ENCODE measurements at places on chromosomes 2 and 18. TPM values are rescaled to one million over a fixed set of nuclear protein-coding genes. Genes with fewer than 3 reads are reported as not detected.
A peak's percentile ranks its signal among the peaks of the same experiment; 100 is the strongest.

OR6B2 gene
- not detected for total RNA-seq

SULT1C3 gene
- total RNA-seq, result not detected

MYOM1 gene
- 0.40 TPM for total RNA-seq

STEAP3 gene
- total RNA-seq, result 0.07 TPM

CCDC138 gene
- total RNA-seq, result 7.4 TPM

SCG2 gene
- total RNA-seq, result not detected

FOXI3 gene
- total RNA-seq, result not detected

C2orf66 gene
- not detected for total RNA-seq

DES gene
- not detected for total RNA-seq

DNA sequence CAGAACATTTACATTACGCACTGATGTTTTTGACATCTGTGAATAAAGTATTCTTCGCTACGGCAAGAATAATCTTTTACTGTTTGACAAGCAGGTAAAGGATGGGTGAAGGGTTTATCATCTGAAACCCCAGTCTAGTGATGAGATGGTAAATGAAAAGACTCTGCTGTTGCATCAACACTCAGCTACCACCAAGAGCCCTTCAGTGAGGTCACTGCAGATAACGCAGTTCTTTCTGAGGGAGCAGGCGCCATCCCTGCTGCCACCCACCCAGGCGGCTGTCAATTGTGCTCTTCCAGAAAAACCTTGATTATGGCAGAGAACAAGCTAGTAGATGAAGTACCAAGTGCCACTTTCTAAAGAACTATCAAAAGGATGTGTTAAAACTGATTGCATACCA, 58.7 kb downstream of the ABCG8 start:
- no peaks in the 10 kb centered on the region for H3K4me1 ChIP-seq
- no peak overlapping the region for H3K4me3 ChIP-seq
- H3K27ac ChIP-seq, result no peak overlapping the region
- peaks cover 34% of the 10 kb centered on the region for H3K36me3 ChIP-seq
- H3K27me3 ChIP-seq, result no peaks in the 10 kb centered on the region
- DNase-seq, result no peak

GRCh38 chr18:66156946-66157687, 406.3 kb downstream of the CDH7 start:
- H3K27ac ChIP-seq, result no peak overlapping the region
- DNase-seq, result no peak
- no peaks in the 10 kb centered on the region for H3K27me3 ChIP-seq
- no peaks in the 10 kb centered on the region for H3K36me3 ChIP-seq

GRCh38 chr2:132479155-132479554, 62.5 kb downstream of the GPR39 start:
- no peaks in the 10 kb centered on the region for H3K4me1 ChIP-seq
- DNase-seq, result no peak
- no peak overlapping the region for H3K27ac ChIP-seq
- H3K36me3 ChIP-seq, result no peaks in the 10 kb centered on the region
- H3K4me3 ChIP-seq, result no peak overlapping the region

GRCh38 chr2:10704034-10704594, 14.3 kb upstream of the NOL10 start:
- H3K36me3 ChIP-seq, result no peaks in the 10 kb centered on the region
- DNase-seq, result no peak
- no peak overlapping the region for H3K4me3 ChIP-seq
- H3K27ac ChIP-seq, result no peak overlapping the region

GRCh38 chr2:152097290-152097800, 1.5 kb downstream of the CACNB4 start:
- DNase-seq, result no peak
- peaks cover 36% of the 10 kb centered on the region for H3K27me3 ChIP-seq
- H3K36me3 ChIP-seq, result peaks cover 2% of the 10 kb centered on the region

GRCh38 chr2:104443145-104443544, 410.8 kb upstream of the POU3F3 start:
- no peak overlapping the region for H3K4me3 ChIP-seq
- DNase-seq, result peak; percentile 13
- H3K27me3 ChIP-seq, result peaks cover 3% of the 10 kb centered on the region
- no peaks in the 10 kb centered on the region for H3K36me3 ChIP-seq

- no peaks in the 10 kb centered on the region for H3K27me3 ChIP-seq
- no peaks in the 10 kb centered on the region for H3K36me3 ChIP-seq
- no peak for DNase-seq
Measured at GRCh38 chr2:28488083-28488830, 7.6 kb upstream of the PLB1 start.

GRCh38 chr2:4507661-4508060, 804.3 kb downstream of the DCDC2C start:
- DNase-seq, result no peak
- no peak overlapping the region for H3K27ac ChIP-seq
- H3K4me1 ChIP-seq, result no peaks in the 10 kb centered on the region
- H3K27me3 ChIP-seq, result no peaks in the 10 kb centered on the region

DNA sequence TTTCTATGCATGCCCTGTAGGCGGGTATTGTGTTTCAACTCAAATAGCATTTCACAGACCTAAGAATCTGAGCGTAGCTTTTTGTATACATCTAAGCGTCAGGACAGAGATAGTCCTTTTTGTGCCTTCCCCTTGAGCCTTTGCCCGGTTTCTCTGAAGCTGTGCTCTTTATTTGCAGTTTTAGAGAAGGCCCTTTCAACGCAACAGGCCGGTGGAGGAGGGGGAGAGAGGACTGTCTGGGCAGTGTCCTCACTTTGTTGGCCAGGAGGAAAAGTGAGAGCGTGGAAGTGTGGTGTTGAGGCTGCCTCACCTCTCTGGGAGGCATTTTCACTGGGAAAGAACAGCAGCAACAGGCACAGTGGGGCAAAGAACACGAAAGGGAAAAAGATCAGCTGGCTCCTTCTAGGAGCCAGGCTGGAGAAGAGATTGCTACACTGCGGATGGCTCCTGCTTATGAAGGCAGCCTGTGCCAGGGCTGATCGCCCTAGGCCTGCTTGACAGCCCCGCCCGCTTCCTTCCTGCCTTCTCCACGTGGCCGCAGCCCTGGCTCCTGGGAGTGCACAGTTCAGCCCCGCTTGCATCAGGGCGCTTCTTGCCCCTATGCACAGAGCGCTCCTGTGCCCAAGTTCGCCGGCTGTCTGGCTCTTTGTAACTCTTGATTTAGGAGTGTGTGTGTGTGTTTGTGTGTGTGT, 195.6 kb upstream of the POU3F3 start:
- H3K36me3 ChIP-seq, result no peaks in the 10 kb centered on the region
- peaks cover 3% of the 10 kb centered on the region for H3K4me1 ChIP-seq
- no peak overlapping the region for H3K27ac ChIP-seq
- peak; percentile 31 for DNase-seq
- H3K4me3 ChIP-seq, result no peak overlapping the region

DNA sequence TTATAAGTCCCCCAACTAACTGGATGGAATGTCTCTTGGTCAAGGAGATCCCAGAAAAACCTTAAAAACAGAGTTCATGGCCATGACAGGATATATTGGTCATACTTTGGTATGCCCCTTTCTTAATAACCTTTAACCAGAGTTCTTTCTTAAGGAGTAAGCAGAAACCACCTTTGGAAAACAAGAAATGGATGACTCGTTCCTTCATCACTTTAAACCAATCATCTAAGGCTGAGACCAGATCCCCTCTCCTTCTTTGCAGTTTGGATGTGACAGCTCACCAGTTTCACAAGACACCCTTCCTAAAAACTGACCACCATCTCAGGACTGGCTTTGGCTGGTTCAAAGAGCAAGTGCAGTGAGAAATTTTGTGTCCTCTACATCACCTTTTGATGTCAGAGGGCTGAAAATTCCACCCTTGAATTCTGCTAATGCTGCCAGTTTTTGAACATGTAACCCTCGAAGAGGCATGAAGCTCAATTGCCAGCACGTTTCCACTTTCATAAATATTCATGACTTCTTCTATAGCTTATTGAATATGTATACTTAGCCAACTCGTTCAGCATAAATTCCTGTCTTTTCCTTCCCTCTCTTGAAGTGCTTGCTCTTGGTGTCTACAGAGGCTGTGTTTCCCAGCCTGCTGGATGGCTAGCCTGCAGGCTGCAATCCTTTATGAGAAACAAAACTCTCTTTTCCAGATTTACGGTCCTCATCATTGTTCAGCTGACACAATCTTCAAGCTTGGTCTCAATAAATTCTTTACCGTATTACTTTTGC, 1323.5 kb upstream of the TMEFF2 start:
- no peaks in the 10 kb centered on the region for H3K36me3 ChIP-seq
- no peaks in the 10 kb centered on the region for H3K27me3 ChIP-seq
- no peaks in the 10 kb centered on the region for H3K4me1 ChIP-seq
- no peak for DNase-seq
- no peak overlapping the region for H3K27ac ChIP-seq

- no peak for DNase-seq
- no peak overlapping the region for H3K4me3 ChIP-seq
- peaks cover 63% of the 10 kb centered on the region for H3K4me1 ChIP-seq
- no peak overlapping the region for H3K27ac ChIP-seq
- no peaks in the 10 kb centered on the region for H3K36me3 ChIP-seq
Measured at GRCh38 chr2:24511894-24512293, 20.8 kb downstream of the NCOA1 start.

- H3K36me3 ChIP-seq, result no peaks in the 10 kb centered on the region
- H3K27me3 ChIP-seq, result peaks cover 8% of the 10 kb centered on the region
- DNase-seq, result peak; percentile 90
- H3K27ac ChIP-seq, result no peak overlapping the region
Measured at GRCh38 chr2:109143214-109144187, 14.5 kb downstream of the SH3RF3 start.

- H3K36me3 ChIP-seq, result peaks cover 15% of the 10 kb centered on the region
- DNase-seq, result no peak
- H3K27ac ChIP-seq, result no peak overlapping the region
Measured at GRCh38 chr2:191405546-191405945, 160.3 kb downstream of the MYO1B start.

DNA sequence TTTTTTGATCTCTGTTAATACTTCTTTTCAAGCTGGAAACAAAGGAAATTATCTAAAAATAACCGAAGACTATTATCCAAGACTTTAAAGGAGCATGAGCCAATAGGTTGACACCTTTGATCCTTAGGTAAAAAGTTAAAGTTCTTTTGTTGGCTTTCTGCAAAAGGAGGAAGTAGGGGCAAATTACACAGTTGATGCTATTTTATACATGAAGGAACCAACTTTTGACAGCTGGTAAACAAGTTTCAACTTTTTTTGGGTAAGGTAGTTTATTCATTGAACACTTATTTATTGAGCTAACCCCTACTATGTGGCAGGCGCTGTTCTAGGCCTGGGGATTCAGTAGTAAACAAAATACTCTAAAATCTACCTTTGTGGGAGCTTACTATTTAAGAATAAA, 66.6 kb upstream of the ZEB2 start:
- H3K27me3 ChIP-seq, result peaks cover 12% of the 10 kb centered on the region
- no peak overlapping the region for H3K4me3 ChIP-seq
- no peak overlapping the region for H3K27ac ChIP-seq
- peaks cover 16% of the 10 kb centered on the region for H3K4me1 ChIP-seq
- no peaks in the 10 kb centered on the region for H3K36me3 ChIP-seq

DNA sequence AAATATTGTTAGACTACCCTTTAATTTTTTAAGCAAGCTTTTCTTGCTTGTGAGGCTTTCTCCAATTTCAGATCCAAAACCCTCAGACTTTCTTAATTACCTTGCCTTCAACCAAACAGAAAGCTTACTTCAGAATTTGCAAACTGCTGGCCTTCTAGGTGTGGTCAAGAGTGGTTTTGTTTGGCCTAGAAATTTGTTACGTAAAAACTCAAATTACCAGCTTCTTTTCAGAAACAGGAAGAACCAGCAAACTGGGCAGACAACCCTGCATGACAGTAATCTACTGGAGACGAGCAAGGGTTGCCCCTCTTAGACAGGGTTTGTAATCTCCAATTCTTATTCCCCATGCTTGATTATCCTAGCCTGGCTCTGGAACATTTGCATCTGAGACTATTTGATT, 27.1 kb downstream of the SRBD1 start:
- H3K27me3 ChIP-seq, result no peaks in the 10 kb centered on the region
- DNase-seq, result no peak
- no peak overlapping the region for H3K4me3 ChIP-seq

DNA sequence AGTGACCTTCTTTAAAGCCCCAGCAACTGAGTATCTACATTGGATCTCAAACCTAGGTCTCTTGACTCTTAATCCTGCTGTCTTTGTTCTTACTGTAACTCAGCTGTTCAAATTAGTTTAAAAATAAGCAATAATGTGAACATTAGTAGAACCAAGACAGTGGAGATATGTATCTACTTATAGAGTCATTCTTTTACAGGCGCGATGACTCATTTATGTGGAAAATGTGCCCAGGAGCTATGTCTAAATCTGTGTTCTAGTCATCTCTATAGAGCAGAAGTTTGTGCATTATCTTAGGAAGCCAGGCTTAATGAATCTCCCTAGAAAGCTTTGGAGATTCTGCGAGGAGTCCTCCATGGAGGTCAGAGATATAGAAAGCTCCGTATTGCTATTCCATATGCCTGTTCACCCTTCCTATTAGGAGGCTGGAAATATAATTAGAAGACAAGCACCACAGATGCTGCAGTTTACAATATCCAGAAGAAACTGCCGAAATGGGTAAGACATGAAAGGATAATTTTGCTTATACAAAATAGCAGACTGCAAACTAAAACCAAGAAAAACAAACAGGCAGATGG, 211.6 kb downstream of the TRIB2 start:
- H3K4me3 ChIP-seq, result no peak overlapping the region
- DNase-seq, result peak; percentile 40
- H3K27me3 ChIP-seq, result peaks cover 2% of the 10 kb centered on the region
- no peak overlapping the region for H3K27ac ChIP-seq

DNA sequence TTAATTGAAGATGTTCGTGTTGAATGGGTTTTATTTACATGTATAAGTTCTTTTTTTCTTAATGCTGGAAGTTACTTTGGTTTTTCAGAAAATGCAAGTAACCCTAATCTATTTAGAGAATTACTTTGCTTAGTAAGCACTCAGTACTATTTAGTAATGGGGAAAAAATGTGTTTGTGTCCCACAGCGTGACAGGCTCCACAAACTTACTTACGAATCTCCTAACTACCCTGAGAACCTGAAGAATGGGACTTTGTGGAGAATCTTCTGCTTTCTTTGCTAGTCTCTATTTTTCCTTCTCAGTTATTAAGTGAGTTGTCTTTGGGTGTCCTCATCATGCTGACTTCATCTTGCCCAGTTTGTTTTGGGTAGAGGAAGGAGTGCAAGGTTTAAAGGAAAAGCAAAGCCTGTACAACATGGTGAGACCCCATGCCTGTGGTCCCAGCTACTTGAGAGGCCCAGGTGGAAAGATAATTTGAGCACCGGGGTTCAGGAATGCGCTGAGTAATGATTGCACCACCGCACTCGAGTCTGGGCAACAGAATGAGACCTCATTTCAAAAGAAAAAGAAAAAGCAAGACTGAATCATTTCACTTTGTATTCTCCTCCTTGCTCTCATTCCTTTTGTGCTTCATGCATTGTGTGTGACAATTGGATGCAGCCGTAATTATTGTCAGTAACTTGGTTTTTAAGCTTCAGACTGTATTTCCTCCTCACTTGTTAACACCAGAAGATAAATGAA, 10.2 kb downstream of the NEDD4L start:
- DNase-seq, result no peak
- no peak overlapping the region for H3K4me3 ChIP-seq
- no peak overlapping the region for H3K27ac ChIP-seq
- peaks cover 9% of the 10 kb centered on the region for H3K4me1 ChIP-seq
- peaks cover 2% of the 10 kb centered on the region for H3K27me3 ChIP-seq

All from activated naive CD4-positive, alpha-beta T cell treated with anti-CD3 and anti-CD28 coated beads for 36 hours (primary cell).